ENCODE measurements at places on chromosomes 1 and 21. TPM values are rescaled to one million over a fixed set of nuclear protein-coding genes. Genes with fewer than 3 reads are reported as not detected.

- no peaks in the 10 kb centered on the region for H3K36me3 ChIP-seq
- H3K27me3 ChIP-seq: peaks cover 6% of the 10 kb centered on the region
- DNase-seq: no peak
Observed at GRCh38 chr1:70671006-70671405, 259.9 kb downstream of the CTH start.

DNA sequence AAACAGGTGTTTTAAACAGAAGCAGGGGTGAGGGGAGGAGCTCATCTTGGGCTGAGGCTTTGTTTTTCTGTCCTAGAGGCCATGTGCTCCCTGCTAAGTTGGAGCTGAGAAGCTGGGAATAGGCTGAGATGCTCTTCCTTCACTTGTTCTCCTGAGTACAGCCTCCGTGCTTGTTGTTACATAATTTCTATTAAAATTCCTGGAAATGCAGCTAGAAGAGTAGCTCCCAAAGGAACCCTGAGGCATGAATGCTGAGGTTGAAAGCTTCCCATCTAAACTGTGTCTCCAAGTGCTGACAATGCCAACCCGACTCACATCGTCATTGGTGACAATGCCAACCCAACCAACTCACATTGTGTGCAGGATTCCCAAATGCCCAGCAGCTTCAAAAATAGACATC, 12.6 kb upstream of the ITPKB start:
- no peak overlapping the region for H3K4me3 ChIP-seq

DNA sequence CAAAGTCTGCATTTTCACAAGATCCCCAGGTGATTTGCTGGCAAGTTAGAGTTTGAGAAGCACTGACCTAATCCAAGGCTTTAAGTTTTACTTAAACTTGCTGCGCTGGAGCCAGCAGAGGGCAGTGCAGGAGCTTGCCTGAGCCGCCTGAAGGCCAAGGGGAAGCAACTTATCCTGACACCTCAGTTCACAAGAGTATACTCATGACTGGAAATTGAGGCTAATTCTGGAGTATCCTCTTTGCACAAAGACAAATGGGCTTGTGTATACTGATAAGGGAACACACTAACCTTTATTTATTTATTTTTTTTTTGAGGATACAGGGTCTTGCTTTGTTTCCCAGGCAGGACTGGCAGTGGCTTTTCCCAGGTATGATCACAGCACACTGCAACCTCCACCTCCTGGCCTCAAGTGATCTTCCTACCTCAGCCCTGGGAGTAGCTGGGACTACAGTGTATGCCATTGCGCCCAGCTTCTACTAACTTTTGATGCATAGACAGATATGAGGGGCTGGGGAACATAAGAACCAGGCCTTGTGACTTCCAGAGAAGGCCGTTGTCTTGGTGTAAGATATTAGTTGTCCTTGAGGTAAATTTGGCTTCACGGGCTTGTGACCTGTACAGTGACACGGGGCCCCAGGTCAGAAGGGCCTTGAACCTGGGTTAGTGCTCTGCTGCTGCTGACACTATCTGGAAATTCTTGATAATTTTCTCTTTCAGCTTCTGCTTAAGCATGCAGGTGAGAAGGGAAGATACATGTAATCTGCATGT, 29.0 kb upstream of the SLAMF1 start:
- peaks cover 11% of the 10 kb centered on the region for H3K36me3 ChIP-seq
- peaks cover 28% of the 10 kb centered on the region for H3K4me1 ChIP-seq
- peak; percentile 58 for DNase-seq
- no peak overlapping the region for H3K27ac ChIP-seq

- peaks cover 2% of the 10 kb centered on the region for H3K4me1 ChIP-seq
- DNase-seq: no peak
- no peak overlapping the region for H3K4me3 ChIP-seq
- no peak overlapping the region for H3K27ac ChIP-seq
Observed at GRCh38 chr21:36065497-36066036, 4.3 kb upstream of the CBR1 start.

GRCh38 chr1:154899041-154899440, 29.0 kb upstream of the KCNN3 start:
- DNase-seq: no peak
- H3K27me3 ChIP-seq: no peaks in the 10 kb centered on the region
- no peaks in the 10 kb centered on the region for H3K36me3 ChIP-seq
- H3K27ac ChIP-seq: no peak overlapping the region
- no peaks in the 10 kb centered on the region for H3K4me1 ChIP-seq

GRCh38 chr1:1954831-1955441, 35.9 kb upstream of the TMEM52 start:
- peaks cover 5% of the 10 kb centered on the region for H3K36me3 ChIP-seq
- H3K4me3 ChIP-seq: no peak overlapping the region
- no peak for DNase-seq
- peaks cover 28% of the 10 kb centered on the region for H3K27me3 ChIP-seq
- H3K4me1 ChIP-seq: no peaks in the 10 kb centered on the region

DNA sequence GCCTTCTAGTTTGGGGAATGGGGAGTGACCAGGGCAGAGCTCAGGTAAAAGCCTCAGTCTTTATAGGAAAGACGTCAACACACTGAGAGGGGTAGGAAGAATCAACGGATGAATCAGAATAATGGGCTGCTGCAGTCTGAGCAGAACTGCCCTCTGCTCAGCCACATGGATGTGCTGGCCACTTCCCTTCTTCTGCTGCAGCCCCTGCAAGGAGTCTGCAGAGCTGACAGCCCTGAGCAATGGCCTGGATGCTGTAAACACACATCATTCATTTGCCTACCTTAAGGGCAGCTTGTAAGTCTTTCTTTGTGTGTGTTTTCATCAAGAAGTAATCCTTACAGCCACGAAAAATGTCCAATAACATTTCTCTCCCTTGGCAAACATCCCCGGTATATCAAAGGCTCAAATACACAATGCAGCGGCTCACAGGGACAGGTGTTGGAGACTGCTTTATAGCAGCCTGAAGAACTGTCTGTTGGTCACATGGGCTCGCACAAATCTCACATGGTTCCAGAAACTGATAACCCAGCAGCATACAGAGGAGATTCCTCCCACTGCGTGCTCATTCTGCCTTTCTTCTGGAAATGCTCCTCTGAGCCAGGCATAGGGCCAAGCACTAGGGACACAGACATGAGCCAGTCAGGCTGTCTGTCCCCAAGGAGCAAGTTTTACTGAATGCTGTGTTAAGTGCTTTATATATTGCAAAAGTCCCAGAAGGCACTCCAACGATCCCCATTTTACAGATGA, 110.1 kb downstream of the HMGB4 start:
- no peaks in the 10 kb centered on the region for H3K4me1 ChIP-seq
- H3K27me3 ChIP-seq: peaks cover 5% of the 10 kb centered on the region
- H3K36me3 ChIP-seq: no peaks in the 10 kb centered on the region

- DNase-seq: no peak
- H3K4me1 ChIP-seq: no peaks in the 10 kb centered on the region
- H3K36me3 ChIP-seq: no peaks in the 10 kb centered on the region
- peaks cover 5% of the 10 kb centered on the region for H3K27me3 ChIP-seq
Observed at GRCh38 chr1:219413536-219413935, 199.4 kb downstream of the ZC3H11B start.

- no peak overlapping the region for H3K4me3 ChIP-seq
- H3K36me3 ChIP-seq: no peaks in the 10 kb centered on the region
- no peaks in the 10 kb centered on the region for H3K27me3 ChIP-seq
- DNase-seq: no peak
Observed at GRCh38 chr1:82446236-82446635, 645.5 kb downstream of the ADGRL2 start.

DNA sequence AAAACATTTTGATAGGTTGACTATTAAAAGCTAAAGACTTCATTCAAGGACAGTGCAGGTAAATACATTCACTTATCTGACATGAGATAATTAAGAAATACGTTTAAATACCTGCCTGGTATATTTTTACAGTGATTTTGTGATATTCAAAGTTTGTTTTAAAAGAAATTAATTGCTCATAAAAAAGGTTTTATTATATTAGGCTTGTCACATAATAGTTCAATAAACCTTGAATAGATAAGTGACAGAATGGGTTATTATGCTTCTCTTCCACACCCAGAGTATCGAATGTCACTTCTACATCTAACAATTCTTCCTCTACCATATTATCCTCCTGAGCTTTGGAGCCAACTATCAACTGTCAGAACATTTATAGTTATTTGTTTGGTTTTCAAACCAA, 60.0 kb downstream of the LTN1 start:
- no peaks in the 10 kb centered on the region for H3K4me1 ChIP-seq
- H3K4me3 ChIP-seq: no peak overlapping the region
- no peak overlapping the region for H3K27ac ChIP-seq

- no peaks in the 10 kb centered on the region for H3K4me1 ChIP-seq
- no peak overlapping the region for H3K27ac ChIP-seq
- H3K4me3 ChIP-seq: no peak overlapping the region
- no peak for DNase-seq
Observed at GRCh38 chr1:192762265-192762664, 46.6 kb upstream of the RGS2 start.

DNA sequence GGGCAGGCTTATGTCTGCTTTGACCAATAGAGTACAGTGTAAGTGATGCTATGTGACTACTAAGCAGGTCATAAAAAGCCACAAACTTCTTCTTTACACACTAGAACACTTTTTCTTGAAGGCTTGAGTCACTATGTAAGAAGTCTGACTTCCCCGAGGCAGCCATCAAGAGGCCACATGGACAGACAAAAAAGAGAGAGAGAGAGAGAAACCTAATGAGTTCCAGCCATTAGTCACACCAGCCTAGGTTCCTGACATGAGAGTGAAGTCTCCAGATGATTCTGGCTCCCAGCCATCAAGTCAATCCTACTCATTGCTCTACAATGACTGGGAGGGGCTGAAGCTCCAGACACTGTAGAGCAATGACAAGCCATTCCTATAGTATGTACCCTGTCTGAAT, 101.4 kb downstream of the LHX9 start:
- peaks cover 6% of the 10 kb centered on the region for H3K27me3 ChIP-seq
- H3K36me3 ChIP-seq: no peaks in the 10 kb centered on the region
- no peak for DNase-seq
- H3K4me3 ChIP-seq: no peak overlapping the region
- H3K4me1 ChIP-seq: no peaks in the 10 kb centered on the region

DNA sequence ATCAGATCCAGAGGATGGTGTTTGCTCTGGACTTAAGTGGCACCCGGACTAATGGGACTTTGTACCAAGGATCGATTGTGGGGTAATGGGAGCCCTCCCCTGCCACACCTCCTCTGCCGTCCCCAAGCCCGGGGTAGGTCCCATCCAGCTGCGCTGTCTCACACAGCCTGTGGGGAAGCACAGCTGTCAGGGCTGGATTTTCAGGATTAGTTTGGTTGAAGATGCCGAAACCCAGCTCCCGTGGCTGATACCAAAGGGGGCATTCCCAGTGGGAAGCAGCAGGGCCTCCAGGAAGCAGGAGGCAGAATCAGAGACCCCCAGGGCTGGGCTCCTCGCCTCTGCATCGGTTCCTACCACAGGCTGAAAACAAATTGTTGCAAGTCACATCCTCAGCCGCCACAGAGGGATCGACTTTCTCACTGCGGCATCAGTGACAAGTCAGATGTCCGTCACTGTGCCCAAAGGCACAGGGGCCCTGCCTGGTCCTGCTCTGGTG, 59.7 kb downstream of the MATN1 start:
- no peak for DNase-seq
- H3K36me3 ChIP-seq: no peaks in the 10 kb centered on the region
- H3K27me3 ChIP-seq: peaks cover 15% of the 10 kb centered on the region
- H3K27ac ChIP-seq: no peak overlapping the region
- H3K4me3 ChIP-seq: no peak overlapping the region

The CHIT1 gene
- polyA plus RNA-seq: 0.43 TPM
